Fibroblast of villous mesenchyme (primary cell): ENCODE measurements at places on chromosomes 12 and 14. TPM values are rescaled to one million over a fixed set of nuclear protein-coding genes. Genes with fewer than 3 reads are reported as not detected.

Gene OR6C76
- not detected in 2 replicates for total RNA-seq

DNA sequence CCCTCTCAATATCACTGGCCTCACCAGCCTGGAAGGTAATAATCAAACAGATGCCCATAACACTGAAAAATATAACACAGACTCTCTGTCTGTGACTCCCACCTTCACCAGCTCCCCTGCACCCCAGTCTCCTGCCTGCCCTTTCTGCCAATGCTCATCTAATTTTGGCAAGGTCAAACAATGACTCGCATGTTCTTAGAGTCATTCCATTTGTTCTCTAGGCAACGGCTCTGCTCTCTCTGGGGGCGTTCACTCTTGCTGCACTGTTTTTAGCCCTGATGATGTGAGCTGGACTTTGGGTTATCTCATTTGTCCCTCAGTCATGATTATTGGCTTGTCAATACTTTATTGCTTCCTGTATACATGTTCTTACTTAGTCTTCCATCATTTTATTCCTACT, 691.8 kb downstream of the FLRT2 start:
- no peak for DNase-seq

GRCh38 chr14:104681689-104682074, 7.7 kb upstream of the INF2 start:
- peak; percentile 79 for DNase-seq

- DNase-seq: no peak
These were observed 62.3 kb downstream of the SPRING1 start for GRCh38 chr12:116675339-116676107.

DNA sequence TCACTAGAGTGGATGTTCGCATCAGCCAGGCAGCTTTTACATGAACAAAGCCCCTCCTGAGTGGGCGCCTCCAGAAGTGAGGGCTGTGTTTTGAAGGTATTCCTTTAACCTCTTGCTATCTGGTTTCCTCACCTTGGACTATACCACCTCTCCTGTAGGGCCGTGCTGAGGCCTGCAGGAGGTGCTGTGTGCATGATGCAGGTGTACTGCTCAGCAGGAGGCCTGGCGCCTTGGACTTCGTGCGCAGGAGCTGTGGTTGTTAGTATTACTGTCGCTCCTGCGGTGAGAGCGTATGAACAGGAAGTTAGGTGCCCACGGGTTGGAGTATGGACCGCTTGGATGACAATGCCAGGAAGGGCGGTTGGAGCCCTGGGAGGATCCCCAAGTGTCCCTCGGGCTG, 130.7 kb downstream of the TSPAN9 start:
- no peak for DNase-seq

Gene BEST3
- under 0.01 TPM in 1 of 2 replicates, not detected in the other for total RNA-seq

- no peak for DNase-seq
These were observed 322.3 kb downstream of the DAD1 start for GRCh38 chr14:22266683-22267082.

GRCh38 chr12:98373025-98373554, 142.3 kb upstream of the TMPO start:
- DNase-seq: peak; percentile 50

DNA sequence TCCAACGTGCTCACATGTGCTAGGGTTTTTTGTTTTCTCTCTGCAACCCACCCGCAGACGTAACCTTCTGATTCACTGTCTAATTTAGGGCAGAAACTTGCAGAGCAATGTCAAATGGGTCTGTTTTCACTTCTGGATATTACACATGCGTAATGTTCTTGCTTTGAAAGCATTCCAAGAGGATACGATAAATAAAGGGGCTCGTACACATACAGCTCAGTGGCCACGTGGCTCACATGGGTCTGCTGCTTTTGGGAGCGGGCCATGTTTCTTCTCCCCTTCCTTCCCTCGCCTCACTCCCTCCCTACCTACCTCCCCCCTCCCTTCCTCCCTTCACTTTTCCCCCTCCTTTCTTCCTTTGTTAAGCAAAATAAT, 23.4 kb downstream of the CACNA1C start:
- DNase-seq: peak; percentile 72

Gene TM7SF3
- total RNA-seq: 62.5 and 105 TPM in 2 replicates

GRCh38 chr14:82565825-82566224, 1032.2 kb upstream of the SEL1L start:
- no peak for DNase-seq

Gene FOS
- total RNA-seq: 108 and 122 TPM in 2 replicates

Gene KIF26A
- total RNA-seq: under 0.01 TPM in 2 replicates

Gene GDF3
- total RNA-seq: not detected in 2 replicates

DNA sequence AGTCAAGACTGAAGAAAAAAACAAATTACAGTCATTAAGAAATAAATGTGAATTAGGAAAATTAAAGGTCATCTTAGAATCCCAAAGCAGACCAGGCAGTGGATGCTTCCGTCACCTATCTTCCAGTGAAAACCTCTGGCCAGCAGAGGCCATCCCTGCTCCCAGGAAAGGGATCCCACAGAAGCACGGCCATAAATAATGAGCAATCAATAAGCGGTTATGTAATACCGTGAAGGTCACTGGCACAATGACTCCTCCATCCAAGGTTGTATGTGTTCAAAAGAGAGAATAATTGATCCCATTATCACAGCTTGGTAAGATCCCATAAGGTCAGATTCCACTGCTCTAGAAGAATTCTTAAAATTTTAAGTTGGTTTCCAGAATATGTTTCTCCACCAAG, 85.7 kb downstream of the PPP2R5E start:
- no peak for DNase-seq

Gene POTEG
- total RNA-seq: not detected in 2 replicates

Gene SEC23A
- total RNA-seq: 440 and 548 TPM in 2 replicates

DNA sequence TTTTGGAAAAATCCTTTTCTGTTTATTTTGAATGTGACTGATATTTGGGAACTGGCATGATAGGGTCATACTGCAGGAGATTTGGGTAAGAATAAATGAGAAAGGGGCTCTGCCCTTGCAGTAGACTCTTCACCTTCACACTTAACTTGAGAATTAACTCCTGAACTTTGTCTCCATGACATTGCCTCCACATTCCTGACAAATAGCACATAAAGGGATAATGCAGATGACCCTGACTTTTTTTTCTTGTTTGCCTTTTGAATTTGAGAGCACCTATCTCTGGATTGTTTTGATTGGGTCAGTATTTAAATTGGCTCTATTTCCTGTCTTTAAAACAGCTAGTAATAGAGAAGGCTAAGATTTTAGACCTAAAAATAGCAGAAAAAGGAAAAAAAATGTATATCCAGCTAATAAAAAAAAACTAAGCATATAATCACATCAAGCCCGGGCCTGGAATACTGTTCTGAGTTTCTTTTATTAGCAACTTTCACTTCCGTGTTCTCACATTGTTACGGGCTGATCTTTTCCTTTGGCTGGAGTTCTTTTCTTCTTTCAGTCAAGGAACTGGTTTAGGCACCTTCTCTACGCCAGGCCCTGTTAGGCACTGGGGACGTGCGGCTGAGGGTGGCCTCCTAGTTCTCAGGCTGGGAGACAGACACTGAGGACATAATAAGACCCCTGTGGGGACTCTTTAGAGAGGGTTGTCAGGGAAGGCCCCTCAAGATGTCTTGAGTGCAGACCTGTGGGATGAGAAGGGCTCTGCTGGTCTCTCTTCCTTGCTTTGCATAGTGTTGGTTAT, 53.1 kb upstream of the GNPNAT1 start:
- peak; percentile 33 for DNase-seq

DNA sequence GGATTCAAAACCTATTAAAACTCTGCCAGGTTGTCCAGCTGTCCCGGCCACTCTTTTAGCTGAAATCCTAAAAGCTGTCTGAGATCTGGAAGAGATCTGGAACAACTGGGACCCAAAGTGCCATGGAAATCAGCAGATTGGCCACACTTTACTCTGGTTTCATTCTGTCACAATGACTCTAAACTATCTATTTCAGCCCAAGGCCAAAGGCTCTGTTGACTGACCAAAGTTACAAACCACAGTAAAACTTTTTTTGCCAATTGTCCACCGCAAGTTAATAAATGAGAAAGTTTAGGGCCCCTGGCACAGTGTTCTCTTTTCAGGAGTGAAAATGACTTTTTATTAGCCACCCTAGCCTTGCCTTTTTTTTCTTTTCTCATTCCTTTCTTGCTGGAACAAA, 113.4 kb upstream of the CPM start:
- DNase-seq: no peak

Gene NOXRED1
- under 0.01 TPM in 2 replicates for total RNA-seq

DNA sequence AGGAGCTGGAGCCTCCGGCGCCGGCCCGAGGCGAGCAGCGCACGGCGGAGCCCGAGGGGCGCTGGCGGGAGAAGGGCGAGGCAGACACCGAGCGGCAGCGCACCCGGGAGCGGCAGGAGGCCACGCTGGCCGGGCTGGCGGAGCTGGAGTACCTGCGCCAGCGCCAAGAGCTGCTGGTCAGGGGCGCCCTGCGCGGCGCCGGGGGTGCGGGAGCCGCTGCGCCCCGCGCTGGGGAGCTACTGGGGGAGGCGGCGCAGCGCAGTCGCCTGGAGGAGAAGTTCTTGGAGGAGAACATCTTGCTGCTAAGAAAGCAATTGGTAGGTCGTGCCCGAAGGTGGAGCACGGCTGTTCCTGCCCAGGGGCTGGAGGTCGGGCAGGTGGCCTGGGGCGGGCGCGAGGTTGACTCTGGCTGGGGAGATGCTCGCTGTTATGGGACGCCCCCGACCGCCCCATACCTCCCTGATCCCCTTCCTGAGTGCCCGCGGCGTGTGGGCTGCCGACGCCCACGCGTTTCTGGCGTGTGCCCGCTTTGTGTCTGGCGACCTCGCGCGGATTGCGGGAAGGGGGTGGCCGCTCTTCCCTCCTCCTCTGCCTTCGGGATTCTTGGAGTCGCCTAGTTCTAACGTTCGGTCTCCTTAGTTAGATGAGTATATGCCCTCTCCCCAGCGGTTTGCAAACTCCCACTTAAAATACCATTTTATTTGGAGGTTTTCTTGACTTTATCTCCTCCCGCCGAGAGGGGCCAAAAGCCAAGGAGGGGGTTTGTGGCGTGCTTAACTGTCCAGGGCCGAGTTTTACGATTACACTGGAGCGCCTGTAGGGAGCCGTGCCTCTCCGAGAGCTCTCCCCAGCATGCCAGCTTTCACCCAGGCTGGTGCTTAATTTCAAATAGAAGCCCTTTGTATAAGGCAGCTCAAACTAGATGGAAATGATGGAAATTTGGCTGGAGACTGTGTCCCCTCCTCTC, 752 bp downstream of the DACT1 start:
- peak; percentile 44 for DNase-seq

DNA sequence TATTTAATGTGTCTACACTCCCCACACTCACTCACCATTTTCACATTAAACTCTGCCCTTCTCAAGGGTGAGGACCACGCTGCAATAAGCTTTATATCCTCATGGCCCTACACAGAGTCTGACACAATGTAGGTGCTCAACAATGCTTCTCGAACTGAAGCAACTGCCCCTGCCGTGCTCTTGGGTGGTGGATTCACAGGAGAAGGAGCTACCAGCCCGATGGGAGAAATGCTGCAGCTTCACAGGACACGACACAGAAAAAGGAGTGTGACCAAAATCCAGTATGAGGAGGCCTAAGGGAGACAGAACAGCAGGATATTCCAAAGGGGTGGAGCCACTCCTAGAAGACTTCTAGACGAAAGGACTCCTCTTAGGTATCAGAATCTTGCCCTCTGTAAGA, 6.5 kb upstream of the KRT3 start:
- no peak for DNase-seq

- DNase-seq: no peak
These were observed 13.1 kb upstream of the CARMIL3 start for GRCh38 chr14:24038686-24039085.

GRCh38 chr12:55673638-55674037, 34.1 kb downstream of the ITGA7 start:
- no peak for DNase-seq

DNA sequence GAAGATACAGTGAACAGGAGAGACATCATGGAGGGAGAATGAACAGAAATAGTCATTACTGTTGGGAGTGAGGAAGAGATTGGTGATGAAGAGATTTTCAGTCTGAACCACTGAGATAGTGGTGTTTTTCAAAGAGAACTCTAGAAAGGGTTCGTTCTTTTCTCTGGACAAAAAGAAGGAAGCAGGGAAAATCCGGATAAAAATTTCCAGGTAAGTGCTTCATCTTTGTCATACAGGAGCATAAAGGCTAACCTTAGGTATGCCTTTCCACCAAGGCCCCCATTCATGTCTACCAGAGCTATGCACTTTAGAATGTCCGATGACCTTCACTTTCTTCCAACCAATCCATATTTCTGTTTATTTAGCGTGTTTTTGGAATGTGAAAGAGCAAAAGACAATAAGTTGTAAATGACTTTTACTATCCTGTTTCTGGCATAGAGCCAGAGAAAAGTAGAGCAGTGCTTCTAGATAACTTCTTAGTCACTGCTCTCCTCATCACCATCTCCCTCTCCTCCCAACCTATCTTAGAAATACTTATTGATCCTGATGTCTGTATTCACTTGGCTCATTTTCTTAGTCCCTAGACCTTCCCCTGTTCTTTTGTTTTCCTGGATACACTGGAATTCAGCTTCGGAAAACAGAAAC, 116.5 kb downstream of the TTC6 start:
- no peak for DNase-seq
